HS-5 (cell line): ENCODE measurements at places on chromosomes 11 and 22.

DNA sequence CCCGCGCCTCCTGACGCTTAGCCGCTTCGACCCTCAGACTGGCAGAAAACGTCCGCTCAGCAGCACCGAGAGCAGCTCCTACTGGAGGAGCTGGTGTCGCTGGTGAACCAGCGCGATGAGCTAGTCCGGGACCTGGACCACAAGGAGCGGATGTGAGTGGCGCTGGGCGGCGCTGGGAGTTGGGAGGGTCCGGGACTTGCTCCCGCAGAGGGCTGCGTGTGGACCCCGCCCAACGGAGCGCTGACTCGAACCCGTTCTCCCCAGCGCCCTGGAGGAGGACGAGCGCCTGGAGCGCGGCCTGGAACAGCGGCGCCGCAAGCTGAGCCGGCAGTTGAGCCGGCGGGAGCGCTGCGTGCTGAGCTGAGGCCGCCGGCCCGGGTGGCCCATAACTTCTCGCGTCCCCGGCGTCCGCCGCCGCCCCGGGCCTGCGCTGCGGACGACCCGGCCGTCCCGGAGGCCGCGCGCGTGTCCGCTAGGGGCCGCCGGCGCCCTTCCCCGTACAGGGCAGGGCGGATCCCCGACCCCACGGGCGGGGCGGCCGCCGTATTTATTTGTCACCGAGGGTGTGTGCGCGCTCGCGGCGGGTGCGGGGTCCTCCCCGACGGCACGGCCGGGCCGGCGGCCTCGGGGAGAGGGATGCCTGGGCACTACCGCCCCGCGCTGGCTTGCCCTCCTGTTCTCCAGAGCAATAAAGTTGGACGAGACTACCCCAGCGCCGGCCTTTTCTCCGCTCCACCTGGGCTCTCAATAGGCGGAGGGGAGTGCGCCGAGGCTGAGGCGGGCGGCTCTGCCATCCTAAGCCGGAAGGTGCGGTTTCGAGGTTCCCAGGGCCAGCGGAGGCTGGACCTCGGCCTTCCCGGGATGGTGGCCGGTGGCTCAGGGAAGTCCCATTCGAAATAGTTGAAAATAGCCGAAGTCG lies 3.4 kb downstream of the KCNK7 start:
- DNase-seq, result no peak

GRCh38 chr11:34536056-34536455 lies 22.5 kb upstream of the ELF5 start:
- no peak for DNase-seq

DNA sequence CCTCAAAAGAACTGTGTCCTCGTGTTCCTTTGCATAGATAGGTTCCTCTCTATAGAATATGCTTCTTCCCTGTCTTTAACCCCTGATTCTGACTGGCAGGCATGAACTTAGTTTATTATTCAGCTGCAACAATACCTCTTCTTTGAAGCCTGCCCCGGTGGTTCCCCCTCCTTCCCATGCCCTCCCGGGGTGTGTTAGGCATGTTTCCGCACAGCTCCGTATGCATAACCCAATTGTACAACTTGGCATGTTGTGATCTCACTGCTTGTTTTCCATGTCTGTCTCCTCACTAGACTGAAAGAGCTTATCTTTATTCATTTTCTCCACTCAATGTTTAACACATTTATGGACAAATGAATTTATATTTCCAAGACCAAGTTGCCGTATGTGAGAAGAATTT lies 72.6 kb downstream of the DEPDC5 start:
- DNase-seq, result no peak

- no peak for DNase-seq
Measured at GRCh38 chr11:114845766-114846415, 167.6 kb downstream of the NXPE2 start.

DNA sequence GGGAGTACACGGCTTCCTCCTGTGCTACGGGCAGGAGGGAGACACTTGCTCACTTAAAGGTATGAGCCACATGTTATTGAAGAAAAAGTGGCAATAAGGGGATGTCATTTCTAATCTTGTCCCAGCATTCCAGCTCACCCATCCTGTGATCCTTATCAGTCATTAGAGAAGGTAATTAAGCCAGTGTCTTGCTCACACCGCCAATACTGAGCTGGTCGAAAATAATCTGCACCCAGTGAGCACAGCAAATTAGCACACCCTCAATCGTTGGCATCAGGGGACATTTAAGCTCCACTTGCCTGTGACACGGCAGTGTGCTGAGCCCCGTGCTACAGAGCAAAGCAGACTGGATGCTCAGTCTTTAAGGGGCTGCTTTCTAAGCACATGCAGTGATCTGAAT lies 510.7 kb downstream of the OPCML start:
- no peak for DNase-seq

- DNase-seq, result no peak
Measured at GRCh38 chr11:129852125-129852740, 36.6 kb downstream of the TMEM45B start.
